ENCODE measurements at places on chromosomes 5 and 9.

GRCh38 chr5:167783145-167783817 is 508.2 kb upstream of the WWC1 start:
- DNase-seq: no peak

- DNase-seq: no peak
Measured at GRCh38 chr5:74642543-74642863, 2.0 kb upstream of the ENC1 start.

DNA sequence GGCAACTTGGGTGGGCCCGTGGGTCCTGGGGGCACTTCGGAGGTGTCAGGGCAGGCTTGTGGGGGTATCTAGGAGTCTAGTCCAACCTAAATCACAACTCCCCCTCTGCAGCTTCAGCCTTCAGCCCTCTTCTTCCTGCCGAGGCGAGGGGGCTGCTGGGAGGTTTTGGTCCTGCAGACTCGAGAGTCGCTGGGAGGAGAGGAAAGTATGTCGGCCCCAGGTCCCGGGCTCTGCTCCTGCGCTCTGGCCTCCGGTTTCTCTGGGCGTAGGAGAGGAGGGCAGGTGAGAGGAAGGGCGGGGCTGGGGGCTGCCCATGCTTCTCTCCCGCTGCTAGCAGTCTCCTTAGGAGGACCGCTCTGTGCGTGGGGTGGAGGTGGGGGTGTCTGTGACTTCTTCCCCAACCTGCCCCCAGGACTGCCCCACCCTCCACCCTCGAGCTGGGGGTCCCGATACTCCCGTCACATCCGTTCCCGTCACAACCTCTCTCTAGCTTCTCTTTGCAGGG is 139.8 kb upstream of the COL5A1 start:
- DNase-seq: peak; percentile 55

- DNase-seq: no peak
Measured at GRCh38 chr9:72443855-72444254, 77.6 kb upstream of the TMC1 start.

DNA sequence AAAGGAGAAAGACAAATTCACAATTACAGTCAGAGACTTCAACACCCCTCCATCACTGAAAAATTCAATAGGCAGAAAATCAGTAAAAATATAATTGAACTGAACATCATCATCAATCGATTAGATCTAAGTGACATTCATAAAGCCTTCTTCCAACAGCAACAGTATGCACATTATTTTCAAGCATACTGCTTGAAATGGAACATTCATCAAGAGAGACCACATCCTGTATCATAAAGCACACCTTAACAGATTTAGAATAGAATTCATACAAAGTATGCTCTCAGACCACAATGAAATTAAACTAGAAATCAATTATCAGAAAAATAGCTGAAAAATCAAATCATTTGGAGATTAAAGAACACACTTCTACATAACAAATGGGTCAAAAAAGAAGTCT is 39.1 kb downstream of the ERMP1 start:
- DNase-seq: no peak

DNA sequence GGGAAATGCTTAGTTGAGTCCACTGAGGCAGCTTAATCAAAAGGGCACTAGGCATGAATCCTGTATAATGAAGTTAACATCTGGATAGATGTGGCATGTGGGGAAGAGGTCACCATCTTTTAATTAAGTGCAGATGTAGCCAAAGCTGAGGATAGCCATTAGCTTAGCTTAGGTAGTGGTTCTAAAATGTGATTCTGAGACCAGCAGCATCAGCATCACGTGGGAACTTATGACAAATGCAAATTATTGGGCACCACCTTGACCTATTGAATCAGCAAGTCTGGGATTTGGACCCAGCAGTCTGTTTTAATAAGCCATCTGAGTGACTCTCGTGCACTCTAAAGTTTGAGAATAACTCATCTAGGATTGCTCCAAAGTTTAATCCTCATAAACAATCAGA is 63.8 kb downstream of the SNCAIP start:
- DNase-seq: no peak

- no peak for DNase-seq
Measured at GRCh38 chr5:137619191-137619870, 116.6 kb downstream of the KLHL3 start.

GRCh38 chr9:114721491-114722079 is 39.6 kb upstream of the TEX48 start:
- DNase-seq: no peak

DNA sequence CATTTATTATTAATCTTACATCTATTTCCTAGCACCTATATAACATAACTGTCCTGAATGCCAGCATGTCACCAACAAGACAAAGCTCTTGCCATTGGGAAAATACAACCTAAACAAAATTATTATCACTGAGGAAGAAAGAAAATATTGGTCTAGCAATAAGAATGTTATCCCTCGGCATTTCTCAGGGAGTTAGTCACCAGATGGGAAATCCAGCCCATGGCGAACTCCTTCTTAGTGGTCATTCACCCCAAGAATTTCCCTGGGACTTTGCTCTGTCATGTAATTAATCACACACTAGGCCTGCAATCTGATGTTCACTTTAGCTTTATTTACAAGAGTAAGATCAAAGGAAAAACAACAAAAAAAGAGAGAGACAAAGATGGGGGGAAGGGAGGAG is 56.1 kb upstream of the TAS2R1 start:
- DNase-seq: no peak

DNA sequence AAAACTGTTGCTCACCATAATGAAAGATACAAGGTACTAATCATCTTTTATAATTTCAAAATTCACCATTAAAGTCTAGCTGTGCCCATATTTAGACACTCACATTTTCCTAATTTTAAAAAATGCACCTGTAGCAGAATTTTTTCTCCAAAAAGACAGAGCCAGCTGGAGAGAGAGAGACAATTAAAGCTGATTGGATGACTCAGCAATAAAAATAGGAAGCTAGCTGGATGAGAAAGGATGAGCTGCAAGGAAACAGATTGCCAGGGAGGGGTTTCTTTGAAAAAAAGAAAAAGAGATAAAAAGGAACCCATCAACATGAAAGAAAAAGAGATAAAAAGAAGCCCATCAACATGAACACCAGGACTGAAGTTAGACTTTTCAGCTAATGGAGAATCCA is 73.8 kb downstream of the HCN1 start:
- no peak for DNase-seq

- no peak for DNase-seq
Measured at GRCh38 chr9:86039991-86040860, 59.1 kb downstream of the GOLM1 start.

DNA sequence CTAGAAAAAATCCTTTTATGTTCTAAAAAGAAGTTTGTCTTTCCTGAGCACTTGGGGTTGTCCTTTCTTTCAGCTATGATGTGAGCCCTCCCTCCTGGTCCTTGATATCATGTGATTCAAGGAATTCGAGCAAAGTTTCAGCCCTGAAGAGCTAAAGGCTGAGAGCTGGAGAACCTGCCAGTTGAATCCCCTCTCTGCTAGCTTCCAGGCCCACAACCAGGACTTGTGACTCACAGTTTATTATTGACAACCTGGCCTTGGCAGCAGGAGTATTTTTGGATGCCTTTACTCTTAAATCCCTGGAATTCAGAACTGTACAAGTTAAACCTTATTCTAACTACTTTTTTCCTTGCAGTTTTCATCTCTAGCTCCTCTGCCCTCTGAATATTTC is 182.8 kb downstream of the SPOCK1 start:
- DNase-seq: no peak

- no peak for DNase-seq
Measured at GRCh38 chr5:31427724-31428309, 104.1 kb downstream of the DROSHA start.

DNA sequence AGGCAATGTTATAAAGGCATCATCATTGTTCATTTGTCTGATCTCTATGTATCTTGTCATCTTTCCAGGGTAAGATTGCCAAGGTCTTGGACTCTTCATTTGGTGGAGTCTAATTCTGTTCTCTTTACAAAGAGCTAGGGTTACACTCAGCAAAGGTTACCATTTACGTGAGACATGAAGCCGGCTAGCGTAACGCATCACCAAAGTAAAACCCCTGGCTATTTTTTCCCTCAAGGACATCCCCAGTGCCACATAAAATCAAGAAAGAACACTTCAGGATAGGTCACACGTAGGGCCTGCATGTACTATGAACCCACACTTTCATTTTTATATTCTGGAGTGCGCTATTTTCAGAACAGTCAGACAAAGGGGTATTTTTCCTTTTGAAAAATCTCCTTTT is 20.0 kb upstream of the MYOT start:
- no peak for DNase-seq

- DNase-seq: no peak
Measured at GRCh38 chr5:170164921-170165320, 59.2 kb downstream of the FOXI1 start.

GRCh38 chr5:32092938-32093812 is 80.9 kb downstream of the GOLPH3 start:
- no peak for DNase-seq

DNA sequence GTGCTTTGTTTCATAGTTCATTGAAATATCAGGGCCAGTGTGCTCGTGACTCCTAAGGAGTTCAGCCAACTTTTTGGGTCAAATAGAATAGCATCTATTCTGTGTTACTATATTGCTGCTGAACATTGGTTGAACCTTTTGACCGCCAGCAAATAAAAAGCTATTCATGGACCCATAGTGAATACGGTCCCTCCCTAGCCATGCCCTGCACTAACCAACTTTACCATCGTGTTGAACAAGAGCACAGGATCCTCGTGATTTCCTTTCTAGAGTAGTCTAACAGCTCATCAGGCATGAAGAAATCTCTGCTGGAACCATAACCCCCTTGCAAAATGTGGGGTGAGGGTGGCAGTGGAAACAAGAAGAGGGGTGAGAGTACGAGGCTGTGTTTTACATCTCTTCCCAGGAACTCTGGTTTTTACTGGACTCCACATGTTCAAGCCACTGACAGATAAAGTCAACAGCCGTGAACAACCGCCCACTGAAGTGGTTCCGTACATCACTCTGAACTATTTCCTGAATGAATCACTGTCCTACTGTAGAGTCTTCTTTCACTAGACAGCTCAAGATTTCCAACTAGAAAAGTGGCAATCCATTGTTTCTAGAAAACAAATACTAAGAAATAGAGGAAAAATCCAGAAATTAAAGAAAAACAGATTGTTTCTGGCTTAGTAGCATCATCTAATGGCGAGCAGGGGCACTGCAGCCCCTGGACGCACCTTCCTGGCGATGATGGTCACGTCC is 70.1 kb upstream of the SPATA31E1 start:
- no peak for DNase-seq

DNA sequence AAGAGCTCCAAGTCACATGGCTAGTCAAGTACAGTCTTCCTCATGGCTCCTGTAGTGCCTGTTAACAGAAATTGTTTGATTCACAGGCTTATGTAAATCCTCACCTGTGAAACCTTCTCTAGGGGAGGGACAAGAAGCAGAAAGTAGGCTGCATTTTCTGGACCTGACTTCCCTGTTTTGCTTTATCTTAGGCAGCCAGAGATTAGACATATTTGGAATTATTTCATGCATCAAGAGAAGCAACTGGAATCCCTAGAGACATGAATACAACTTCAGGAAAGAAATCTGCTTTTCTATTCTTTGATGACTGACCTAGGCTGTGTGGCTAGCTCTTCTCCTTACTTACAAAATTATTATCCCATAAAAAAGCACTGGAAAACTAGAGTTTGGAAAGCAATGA is 52.3 kb downstream of the CAST start:
- DNase-seq: no peak

GRCh38 chr5:56951126-56951945 is 587 bp downstream of the MIER3 start:
- DNase-seq: peak; percentile 86

GRCh38 chr5:174294891-174295620 is 249.6 kb downstream of the NSG2 start:
- DNase-seq: no peak

DNA sequence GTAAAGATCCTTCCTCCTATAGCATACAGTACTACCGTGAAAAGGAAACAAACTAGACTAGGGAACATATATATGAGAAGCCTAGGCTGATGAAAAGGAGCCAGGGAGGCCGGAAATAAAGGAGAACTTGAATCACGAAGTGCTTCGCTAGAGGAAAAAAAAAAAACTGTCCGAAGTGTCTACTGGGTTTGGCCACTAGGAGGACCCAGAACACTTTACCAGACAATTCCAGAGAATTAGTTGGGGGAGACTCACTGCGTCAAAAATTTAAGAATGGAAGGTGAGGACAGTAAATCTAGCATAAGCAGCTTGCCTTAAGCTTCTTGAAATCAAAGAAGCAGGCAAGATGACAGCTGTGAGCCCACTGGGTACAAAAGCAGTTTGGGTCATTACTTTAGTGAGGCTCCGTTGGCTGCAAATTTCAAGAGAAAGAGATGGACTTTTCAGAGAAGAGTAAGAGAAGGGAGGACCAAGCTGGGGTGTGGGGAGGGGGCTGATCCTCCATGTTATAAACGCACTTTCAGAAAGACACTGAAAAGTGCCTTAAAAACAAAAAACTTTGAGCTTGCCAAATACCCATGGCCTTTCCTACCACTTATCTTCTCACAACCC is 47.4 kb downstream of the P4HA2 start:
- DNase-seq: no peak

- no peak for DNase-seq
Measured at GRCh38 chr5:110335361-110336066, 391.0 kb downstream of the TMEM232 start.

GRCh38 chr5:97629276-97629675 is 446.2 kb upstream of the RIOK2 start:
- no peak for DNase-seq

DNA sequence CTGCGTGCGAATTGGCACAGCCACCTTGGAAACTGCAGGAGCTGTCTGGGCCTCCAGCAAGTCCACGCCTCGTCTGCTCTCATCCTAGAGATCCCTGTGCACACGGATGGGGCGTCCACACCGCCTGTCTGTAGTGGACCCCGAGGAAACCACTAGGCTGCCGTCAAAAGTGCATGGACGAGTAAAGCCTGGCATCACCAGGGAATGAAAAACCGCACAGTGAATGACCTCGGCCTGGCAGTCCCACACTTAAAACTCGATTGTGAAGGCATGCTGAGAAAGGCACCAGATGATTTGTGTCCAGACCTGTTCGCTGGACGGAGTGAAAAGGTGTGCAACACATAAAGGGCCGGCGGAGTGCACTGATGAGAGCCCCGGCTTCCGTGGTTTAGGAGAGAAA is 50.8 kb downstream of the MRPL36 start:
- DNase-seq: peak; percentile 35

- peak; percentile 55 for DNase-seq
Measured at GRCh38 chr5:179868541-179868940, 9.9 kb upstream of the MRNIP start.

GRCh38 chr5:177430140-177430951 is 3.9 kb downstream of the GRK6 start:
- DNase-seq: peak; percentile 85

DNA sequence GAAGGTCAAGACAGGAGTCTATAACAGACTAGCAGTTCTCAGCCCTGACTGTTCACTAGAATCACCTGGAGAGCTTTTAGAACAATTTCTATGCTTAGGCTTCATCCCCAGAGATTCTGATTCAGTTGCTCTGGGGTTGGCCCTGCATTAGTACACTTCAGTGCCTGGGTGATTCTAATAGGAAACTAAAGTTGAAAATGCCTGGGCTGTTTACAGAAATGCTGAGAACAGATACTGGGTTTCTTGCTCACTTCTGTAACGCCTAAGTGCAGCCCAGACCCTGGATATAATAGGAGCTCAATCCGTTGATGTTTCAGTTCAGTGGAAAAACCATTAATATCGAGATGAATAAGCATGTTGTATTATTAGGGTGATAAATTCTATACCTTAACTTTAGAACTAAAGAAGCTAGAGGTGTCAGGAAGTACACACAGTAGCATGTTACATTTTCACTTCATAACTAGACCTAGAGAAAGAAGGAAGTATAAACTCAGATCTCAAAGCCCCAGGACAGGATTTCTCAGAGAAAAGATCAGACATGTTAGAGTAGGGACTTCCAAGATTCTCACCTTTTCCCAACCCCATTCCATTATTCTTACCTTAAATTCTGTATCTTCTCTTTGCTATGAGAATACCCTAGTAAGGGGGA is 20.4 kb downstream of the HAVCR2 start:
- DNase-seq: no peak

Measured in spleen (tissue), 13 donors.